IgD-negative memory B cell (primary cell): ENCODE measurements at places on chromosomes 7 and 10. TPM values are rescaled to one million over a fixed set of nuclear protein-coding genes. Genes with fewer than 3 reads are reported as not detected.

Gene MRLN
- polyA plus RNA-seq, result not detected

Gene GTF2IRD1
- not detected for polyA plus RNA-seq

Gene RAPGEF5
- 1.2 TPM for polyA plus RNA-seq

Gene BICC1
- polyA plus RNA-seq, result not detected
